Transverse colon (tissue), 4 donors: ENCODE measurements at places on chromosomes 1 and 21.

DNA sequence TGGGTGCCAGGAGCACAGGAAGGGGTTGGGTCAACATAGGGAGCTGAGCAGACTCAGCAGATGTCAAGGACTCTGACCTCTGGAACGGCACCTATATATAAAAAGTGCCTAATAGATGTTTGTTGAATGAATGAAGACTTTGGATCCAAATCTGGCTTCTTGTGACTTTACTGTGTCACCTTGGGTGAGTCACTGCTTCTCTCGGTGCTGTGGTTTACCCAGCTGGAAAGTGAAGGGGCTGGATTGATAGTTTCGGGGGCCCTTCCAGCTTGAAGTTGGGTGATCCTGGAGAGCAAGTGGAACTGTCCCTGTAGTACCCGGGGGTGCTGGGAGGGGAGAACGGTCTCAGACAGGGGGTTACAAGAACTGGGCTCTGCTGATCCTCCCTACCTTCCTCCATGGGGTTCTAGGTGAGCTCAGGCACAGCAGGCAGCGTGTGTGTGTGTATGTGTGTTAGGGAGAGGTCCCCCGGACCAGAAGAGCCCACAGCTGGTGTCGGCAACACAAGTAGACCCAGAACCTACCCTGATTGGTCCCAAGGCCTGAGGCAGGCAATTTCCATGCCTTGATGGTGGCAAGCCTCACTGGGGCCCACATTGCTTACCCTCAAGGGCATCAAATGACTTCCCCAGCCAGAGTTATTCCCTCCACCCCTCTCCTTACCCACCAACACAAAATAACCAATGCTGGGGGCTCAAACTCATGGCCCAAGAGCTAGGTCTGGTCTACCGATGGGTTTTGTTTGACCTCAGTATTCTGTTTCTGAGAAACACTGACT is 5.5 kb upstream of the PADI1 start:
- no peak for DNase-seq

DNA sequence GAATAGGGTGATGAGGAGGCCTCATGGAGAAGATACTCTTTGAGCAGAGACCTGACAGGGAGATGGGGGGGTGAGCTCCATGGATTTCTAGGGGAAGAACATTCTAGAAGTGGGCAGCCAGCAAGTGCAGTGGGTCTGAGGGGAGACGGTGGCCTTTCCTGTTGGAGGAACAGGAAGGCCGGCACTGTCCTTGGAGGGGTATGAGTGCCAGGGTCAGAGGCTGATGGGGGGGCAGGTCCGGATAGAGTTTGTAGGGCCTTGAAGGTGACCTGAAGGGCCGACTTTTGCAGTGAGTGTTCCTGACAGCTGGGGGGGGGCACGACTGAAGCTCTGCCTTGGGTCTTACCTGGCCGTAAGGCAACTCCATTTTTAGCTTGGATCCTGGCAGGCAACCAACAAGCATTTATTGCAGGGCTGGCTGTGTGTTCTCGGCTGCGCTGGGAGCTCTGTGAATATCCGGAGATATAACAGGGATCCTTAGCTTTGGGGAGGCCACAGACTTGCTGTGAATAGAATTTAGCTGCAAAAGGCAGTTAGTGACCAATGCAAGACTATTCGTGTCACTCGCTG is 130.6 kb downstream of the MRPS6 start:
- DNase-seq = peak; percentile 31

- no peak for DNase-seq
These were observed 4.8 kb upstream of the MMEL1 start for GRCh38 chr1:2637442-2638145.

GRCh38 chr1:42953182-42954180 is 5.2 kb downstream of the SLC2A1 start:
- DNase-seq = no peak

DNA sequence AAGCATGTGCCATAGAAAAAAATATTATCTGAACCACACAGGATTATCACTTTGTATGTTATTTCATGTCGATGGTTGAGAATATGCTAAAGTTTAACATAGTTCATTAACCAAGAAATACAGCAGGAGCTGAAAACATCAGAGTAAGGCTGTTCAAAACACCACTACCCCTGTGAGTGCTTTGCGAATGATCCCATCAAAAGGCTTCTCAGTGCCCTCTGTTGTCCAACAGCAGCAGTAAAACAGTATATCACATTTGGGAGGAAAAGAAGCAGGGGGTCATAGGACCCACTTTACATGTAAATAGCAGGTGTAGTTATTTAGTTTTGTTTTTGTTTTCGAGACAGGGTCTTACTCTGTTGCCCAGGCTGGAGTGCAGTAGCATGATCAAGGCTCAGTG is 289.4 kb upstream of the FMN2 start:
- no peak for DNase-seq

DNA sequence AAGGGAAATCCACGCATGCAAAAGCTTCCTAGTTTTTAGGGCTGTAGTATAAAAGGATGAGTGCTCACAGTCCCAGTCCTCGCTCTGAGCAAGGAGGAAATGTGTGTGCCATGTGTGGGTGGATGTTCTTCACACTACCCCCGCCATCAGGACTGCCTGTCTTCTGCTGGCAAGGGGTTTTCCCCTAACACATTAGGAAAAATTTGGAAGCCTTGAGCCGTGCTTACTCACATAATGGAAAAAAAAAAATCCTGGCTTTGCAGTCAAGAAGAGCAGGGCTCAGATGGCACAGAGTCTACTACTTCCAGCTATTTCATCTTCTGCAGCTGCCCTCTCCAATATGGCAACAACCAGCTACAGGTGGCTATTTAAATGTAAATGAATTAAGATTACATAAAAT is 363.1 kb downstream of the PLPP3 start:
- no peak for DNase-seq

DNA sequence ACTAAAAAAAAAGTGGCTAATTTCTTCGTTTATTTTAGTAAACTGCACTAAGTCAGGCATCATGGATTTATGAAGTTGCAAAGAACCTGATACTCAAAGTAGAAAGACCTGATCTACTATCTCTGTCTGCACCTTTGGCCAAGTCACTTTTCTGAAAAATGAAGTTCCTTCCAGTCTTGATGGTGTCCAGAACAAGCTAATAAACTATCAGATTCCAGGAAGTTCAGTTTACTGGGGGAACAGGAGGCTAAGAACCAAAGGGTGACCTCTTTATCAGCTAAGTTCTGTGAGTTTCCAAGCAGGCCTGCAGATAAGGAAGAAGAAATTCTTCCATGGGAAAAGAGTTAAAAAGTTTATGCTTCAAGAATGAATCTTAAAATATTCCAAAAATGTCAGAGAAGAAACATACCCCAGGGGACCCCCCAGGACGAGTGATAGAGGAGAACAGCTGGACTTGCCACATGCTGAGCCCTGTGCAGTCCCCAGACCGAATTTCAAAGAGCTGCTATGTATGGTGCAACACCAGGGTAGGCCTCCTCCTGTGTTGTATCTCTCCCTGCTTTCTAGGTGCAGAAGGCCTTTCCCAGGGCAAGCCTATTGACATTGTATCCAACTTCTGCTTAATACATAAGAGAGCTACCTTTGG is 72.8 kb upstream of the FGGY start:
- no peak for DNase-seq

DNA sequence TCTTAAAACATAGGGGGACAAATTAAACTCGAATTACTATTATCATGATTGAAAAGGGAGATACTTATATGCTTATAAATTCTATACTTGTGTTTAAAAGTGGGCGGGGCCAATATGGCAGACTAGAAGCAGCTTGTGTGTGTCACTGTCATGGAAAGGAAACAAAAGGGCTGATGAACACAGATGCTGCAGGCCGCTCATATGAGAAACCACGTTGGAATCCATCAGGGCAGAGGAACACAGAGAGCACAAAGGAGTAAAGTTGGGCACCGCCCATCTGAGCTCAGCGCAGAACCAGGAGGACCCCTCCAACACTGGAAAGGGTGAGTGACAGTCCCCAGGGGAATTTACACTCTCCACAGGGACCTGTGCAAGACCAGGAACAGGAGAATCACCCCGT is 107.0 kb downstream of the SLC5A9 start:
- DNase-seq = no peak

DNA sequence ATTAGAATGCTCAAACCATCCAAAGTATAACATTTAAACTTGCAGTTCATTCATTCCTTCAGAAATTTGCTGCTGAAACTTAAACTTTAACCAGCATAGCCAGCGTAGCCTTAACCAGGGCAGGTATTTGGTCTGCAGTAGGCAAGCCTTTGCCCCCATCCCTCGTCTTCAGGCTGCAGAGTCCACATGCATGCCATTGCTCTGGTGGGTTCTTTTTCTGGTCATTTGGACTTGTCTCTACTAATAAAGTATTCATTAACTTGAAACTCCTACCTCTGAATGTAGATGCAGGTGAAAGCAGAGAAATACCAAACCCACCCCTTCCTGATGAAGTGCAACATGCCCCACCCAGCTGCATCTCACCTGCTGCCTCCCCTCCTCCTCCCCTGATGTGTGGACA is 100.2 kb downstream of the CAMTA1 start:
- DNase-seq = no peak

DNA sequence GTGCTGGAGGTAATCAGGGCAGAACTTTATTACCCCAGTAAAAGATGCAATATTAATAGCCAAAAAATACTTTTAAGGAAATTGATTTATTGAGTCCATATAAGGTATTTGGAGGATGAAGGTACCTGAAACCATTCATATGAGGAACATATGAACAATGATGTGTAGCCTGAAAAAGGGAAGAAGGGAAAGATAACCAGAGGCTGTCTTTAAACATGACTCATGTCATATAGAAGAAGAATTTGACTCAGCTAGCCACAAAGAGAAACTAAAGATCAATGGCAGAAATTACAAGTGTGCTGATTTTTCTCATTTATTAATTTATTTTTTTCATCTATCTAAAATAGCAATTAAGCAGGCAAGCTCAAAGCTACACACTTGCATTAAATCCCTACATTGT is 136.2 kb upstream of the DUSP10 start:
- DNase-seq = no peak

DNA sequence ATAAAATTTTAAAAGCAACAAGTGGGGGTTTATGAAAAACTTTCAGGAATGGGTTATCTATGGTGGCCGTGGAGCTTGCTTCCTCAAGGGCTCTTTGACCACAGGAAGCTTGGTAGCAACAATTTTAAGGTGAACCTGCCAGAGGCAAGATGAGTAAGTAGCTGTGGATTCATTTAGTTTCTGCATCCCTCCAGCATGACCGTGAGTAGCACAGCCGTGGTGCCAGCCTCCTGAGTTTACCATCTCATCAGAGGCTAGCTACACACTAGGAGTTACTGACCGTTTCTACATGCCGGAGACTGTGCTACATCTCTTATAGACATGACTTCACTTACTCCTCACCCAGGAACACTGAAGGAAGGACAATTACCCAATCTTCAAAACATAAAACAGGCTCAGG is 30.1 kb upstream of the PLEKHG5 start:
- no peak for DNase-seq

- no peak for DNase-seq
These were observed 24.9 kb downstream of the SUSD4 start for GRCh38 chr1:223338811-223339746.

GRCh38 chr1:161230762-161231161 is 4.9 kb downstream of the TOMM40L start:
- DNase-seq = no peak

- peak; percentile 80 for DNase-seq
These were observed at the start of gene SMYD2 for GRCh38 chr1:214281021-214281719. Gene SMYD2 (plus strand): TSS chr1:214281159. CDS start chr1:214281255, 96 bp downstream.

GRCh38 chr1:86750076-86750475 is 45.7 kb downstream of the SH3GLB1 start:
- DNase-seq = no peak

- no peak for DNase-seq
These were observed 2.8 kb downstream of the SLC35D1 start for GRCh38 chr1:67051196-67051595.

DNA sequence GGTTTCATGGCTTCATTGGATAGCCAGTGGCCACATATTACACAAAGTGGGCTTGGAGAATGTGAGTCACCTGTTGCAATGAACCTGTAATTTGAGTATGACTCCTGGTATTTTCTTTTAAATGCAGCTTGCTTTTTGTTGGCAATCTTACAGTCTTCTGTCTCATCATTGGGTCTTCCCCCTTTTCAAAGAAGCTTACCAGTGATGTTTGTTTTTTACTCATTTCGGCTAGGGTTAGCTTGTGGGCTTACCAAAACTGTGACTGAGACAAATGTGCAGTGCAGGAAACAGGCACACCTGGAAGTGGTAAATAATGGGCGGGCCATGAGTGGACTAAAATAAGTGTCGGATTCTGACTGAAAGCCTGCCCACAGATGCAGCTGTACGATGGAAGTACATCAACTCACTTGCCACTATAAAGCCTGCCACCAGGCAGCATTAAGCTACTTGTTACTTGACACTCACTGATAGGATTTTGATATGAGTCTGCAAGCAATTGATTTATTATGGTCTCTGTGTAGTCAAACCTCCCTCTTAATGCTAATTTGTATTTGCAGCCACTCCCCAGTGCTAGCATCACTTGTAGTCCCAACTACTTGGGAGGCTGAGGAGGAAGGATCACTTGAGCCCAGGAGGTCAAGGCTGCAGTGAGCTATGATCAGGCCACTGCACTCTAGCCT is 4.2 kb downstream of the HHAT start:
- peak; percentile 48 for DNase-seq

GRCh38 chr1:106952776-106953175 is 103.7 kb upstream of the PRMT6 start:
- no peak for DNase-seq

DNA sequence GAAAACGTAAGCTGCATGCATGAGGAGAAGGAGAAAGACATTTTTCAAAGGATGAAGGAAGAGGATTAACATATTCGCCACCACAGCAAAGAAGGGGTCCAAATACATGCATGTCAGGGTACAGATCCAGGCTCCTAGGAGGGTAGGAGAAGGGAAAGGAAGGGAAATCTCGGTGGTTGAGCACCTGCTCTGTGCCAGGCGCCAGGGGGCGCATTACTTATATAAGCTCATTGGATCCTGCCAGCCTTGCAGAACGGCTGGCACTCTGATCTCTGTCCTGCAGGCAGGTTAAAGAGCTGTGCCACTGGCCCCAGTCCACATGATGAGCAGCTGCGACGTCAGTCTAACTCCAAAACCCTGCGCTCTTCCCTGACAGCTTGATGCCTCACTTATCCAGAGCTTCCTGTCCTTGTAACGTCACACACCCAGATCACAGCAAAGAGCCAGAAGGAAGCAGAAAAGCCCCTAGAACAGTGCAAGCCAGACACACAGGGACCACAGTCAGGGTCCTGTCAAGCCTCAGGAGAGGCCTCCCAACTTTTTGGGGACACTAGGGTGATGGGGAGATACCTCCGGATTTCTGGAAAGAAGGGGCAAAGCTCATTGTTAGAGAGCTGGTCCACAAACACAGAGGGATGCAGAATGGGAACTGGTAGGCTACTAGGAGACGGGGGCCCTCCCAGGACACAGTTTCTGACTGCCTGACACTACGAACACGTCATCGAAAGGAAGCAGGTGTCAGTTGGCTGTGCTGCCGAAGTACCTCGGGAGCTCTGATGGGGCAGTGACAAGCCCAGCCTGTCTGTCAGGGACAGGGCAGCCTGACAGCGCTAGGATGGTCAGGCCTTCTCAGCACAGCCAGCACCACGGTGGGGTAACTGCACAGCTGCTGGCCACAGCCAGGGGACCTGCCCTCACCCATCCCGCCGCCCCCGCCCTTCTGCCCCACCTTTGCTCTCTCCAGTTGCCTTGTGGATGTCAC is 99.1 kb downstream of the BEND5 start:
- peak; percentile 73 for DNase-seq
